Hair follicle dermal papilla cell (primary cell): ENCODE measurements at places on chromosomes 7 and 10. TPM values are rescaled to one million over a fixed set of nuclear protein-coding genes. Genes with fewer than 3 reads are reported as not detected.

Gene PON3
- total RNA-seq, result 1.9 and 2.2 TPM in 2 replicates

Gene FANK1
- total RNA-seq, result 1.5 and 2.1 TPM in 2 replicates

Gene MKRN1
- total RNA-seq, result 50.8 and 60.4 TPM in 2 replicates

Gene HMX3
- total RNA-seq, result not detected in 2 replicates

Gene ATOH7
- total RNA-seq, result not detected in 2 replicates

Gene SLC4A2
- 69.2 and 82.3 TPM in 2 replicates for total RNA-seq

Gene BLVRA
- total RNA-seq, result 17.2 and 27.6 TPM in 2 replicates

Gene HOXA3
- total RNA-seq, result not detected in 2 replicates

Gene ADAM12
- total RNA-seq, result 102 and 168 TPM in 2 replicates

Gene GNAI1
- 38.3 and 46.1 TPM in 2 replicates for total RNA-seq
